Esophagus muscularis mucosa (tissue), 4 donors: ENCODE measurements at places on chromosomes 2 and 18. TPM values are rescaled to one million over a fixed set of nuclear protein-coding genes. Genes with fewer than 3 reads are reported as not detected.
A peak's percentile ranks its signal among the peaks of the same experiment; 100 is the strongest.

Gene REG3G
- total RNA-seq, result not detected

DNA sequence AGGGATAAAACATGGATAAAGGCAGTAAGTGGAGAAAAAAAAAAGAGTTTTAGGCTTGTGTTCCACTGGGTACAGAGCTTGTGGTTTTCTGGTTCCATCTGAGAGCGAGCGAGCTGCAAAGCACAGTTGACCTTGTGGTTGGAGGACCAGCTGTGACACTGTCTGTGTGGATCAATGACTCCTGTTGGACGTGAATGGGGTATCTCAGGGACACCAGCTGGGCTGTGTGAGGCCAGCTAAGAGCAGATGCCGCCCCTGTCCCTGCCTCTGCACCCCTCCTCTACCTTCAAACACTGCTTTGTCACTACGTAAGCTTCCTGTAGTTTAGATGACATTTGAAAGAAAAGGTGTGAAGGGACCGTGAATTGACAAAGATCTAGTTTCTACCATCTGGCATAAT lies 67.8 kb downstream of the QPCT start:
- no peak for DNase-seq

DNA sequence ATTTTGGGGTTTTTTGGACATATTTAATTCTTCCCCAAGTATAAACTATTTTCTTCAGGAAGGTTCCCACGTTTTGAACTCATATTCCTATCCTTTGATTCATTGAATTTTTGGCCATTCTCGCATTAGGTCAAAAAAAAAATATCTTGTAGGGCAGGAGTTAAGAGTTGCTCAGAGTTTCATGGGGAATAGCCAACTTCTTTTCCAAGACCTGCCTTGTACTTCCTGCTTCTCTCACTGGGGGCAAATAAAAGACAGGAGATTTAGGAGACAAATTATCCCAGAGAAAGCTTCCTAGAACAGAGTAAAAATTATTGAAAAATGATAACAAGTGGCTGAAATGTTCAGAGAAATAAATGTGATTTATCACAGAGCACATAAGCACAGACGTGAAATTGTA lies 55.2 kb upstream of the BCL11A start:
- no peak for DNase-seq

Gene OBSL1
- 81.0 TPM for total RNA-seq

GRCh38 chr18:47251289-47252120 lies at the start of gene SKOR2:
TSS of gene SKOR2 (minus strand) at chr18:47251660. CDS start at chr18:47249183, 2,477 bp downstream.
- DNase-seq, result no peak

DNA sequence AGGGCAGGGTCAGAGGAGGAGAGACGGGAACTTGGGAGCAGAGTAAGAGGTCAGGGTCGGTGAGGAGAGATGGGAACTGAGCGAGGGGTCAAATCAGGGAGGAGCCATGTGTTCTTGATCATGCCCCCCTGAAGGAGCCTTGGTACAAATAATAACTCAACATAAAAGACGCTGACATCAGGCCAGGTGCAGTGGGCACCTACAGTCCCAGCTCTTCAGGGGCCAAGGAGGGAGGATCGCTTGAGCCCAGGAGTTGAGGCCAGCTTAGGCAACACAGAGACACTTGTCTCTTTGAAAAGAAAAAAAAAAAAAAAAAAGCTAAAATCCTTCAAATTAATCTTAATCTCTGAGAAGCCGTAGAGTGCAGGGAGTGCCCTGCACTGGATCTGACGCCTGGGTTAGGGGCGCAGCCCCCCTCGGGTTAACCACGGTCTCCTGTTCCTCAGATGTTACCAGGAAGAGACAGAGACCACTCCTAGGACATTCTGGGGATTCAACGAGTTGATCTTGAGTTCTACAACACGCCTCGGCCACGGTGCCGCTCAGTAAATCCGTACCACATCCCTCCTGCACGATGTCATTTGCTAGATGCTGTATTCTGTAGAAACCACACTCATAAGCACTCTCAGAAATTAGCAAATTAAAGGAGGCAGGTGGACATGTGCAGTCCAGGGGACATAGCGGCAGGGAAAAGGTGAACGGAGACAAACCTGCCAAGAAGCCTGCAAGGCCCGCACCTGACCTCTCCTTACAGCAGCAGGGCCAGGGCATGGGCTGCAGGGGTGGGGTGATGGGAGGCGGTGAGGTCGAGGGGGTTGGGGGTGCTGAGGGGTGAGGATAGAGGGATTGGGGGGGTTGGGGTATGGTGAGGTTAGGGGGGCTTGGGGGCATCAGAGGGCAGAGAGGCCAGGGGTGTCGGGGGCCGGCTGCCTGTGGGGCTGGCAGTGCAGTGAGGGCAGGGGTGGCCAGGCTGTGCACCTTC lies 29.2 kb downstream of the SLC66A2 start:
- DNase-seq, result no peak

Gene MC4R
- 0.66 TPM for total RNA-seq

DNA sequence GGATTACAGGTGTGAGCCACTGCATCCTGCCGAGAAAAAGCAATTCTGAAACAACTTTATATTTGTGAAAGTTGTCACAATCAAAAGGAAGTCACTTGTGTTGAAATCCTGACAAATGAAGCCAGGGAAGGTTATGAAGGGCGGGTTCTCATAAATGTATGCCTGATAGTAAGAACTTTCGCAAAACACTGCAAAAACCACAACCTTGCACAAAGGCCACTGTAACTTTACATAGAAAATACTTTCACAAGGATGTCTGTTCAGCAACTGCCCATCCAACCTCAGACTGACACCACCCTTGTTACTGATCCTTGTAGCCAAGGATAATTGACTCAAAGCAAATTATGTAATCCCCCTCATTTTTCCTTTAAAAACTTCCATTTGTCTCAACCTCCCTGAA lies 90.6 kb downstream of the SLC4A3 start:
- peak; percentile 21 for DNase-seq

DNA sequence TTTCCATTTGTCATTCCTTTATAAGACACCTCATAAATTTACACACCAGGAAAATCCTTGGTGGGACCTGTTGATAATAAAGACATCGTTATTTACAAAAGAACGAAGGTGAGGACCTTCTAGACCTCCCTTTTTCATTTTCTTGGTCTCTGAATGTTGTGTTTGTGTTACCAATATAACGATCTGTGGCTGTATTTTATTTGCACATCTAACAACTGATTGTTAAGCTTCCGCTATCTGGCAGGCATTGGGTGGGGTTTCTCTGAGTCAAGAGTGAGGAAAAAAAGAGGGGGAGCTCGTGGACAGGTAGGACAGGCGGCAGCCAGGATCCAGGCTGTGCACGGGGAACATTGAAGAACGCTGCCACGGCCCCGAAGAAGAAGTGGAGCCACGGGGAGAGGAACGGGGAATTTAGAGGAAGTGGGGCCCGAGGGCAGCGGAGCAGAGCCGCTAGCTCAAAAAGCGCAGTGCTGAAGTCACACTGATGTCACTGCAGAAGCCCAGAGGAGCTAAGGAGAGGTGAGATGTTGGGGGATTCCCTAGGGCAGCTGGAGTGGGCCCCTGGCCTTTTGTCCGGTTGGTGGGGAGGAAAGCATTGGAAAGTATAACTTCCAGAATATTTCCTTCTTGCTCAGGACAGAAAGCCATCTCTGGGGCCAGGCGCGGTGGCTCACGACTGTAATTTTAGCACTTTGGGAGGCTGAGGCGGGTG lies 20.9 kb upstream of the DNMT3A start:
- DNase-seq, result no peak

Gene TCF7L1
- total RNA-seq, result 8.7 TPM

DNA sequence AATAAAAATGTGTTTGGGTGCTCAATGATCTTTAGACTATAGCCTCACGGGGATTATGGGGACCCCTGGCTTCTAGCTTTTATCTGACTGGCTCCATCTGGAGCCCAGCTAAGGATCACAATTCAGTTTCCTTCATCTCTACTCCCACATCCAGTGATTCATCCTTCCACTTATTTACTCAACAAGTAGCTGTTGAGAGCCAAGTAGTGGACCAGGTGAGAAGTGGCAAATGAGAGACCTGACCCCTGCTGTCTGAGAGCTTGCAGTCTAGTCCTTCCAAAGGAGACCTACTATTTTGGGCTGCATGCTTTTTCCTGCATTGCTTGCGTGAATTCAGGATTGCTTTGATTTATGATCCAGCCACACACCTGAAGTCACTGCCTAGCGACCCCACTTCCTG lies 10.7 kb upstream of the DSG3 start:
- DNase-seq, result no peak

Gene WDR7
- 31.0 TPM for total RNA-seq

Gene LIMS4
- total RNA-seq, result 7.1 TPM

DNA sequence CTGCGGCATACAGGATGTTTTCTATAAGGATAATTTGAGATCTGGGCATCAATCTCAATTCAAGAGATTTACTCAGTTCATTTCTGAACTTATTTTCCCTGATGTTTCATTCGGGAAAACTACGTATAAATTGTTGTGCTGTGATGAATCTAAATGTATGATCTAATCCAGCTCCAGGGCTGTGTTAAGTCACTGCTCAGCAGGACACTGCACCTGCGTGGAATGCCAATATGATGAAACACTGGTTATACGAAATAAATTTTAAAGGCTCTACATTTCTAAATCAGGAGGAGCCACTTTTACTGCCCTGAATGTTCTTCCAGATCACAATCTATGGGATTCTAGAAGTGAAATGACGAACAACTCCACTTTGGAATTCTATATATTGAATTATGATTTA lies 259.0 kb downstream of the HNMT start:
- DNase-seq, result no peak

Gene TMEM178A
- 2.2 TPM for total RNA-seq

Gene CNDP1
- not detected for total RNA-seq

GRCh38 chr18:78543201-78543725 lies 436.4 kb upstream of the SALL3 start:
- no peak for DNase-seq

GRCh38 chr2:71789556-71790204 lies 336.3 kb downstream of the DYSF start:
- no peak for DNase-seq

- DNase-seq, result peak; percentile 96
Observed at GRCh38 chr2:102050854-102051391, 59.2 kb downstream of the IL1R2 start.

DNA sequence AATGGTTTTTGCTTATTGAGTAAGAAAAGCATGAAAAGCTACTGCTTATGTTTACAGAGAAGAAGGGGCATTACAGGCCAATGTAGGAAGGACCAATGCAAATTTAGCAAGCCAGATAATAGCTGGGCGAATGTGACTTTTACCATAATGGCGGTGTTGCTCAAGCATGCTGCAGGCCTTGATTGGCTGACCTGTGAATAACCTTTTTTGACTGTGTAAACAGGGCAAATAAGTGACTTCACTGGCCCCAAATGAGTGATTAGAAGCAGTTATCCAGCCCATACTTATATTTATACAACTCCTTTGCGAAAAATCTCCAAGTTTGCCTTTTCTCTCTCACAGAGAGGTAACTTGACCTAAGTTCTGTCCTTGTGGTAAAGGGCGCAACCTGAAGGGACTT lies 146.9 kb downstream of the SP3 start:
- DNase-seq, result no peak

Gene TTC31
- 19.4 TPM for total RNA-seq

GRCh38 chr2:194619366-194619765 lies 1037.7 kb upstream of the SLC39A10 start:
- DNase-seq, result no peak

Gene STPG4
- total RNA-seq, result not detected
